ENCODE measurements at places on chromosomes 4 and X.

GRCh38 chr4:124025000-124025399 is 628.4 kb downstream of the SPRY1 start:
- no peak for DNase-seq

DNA sequence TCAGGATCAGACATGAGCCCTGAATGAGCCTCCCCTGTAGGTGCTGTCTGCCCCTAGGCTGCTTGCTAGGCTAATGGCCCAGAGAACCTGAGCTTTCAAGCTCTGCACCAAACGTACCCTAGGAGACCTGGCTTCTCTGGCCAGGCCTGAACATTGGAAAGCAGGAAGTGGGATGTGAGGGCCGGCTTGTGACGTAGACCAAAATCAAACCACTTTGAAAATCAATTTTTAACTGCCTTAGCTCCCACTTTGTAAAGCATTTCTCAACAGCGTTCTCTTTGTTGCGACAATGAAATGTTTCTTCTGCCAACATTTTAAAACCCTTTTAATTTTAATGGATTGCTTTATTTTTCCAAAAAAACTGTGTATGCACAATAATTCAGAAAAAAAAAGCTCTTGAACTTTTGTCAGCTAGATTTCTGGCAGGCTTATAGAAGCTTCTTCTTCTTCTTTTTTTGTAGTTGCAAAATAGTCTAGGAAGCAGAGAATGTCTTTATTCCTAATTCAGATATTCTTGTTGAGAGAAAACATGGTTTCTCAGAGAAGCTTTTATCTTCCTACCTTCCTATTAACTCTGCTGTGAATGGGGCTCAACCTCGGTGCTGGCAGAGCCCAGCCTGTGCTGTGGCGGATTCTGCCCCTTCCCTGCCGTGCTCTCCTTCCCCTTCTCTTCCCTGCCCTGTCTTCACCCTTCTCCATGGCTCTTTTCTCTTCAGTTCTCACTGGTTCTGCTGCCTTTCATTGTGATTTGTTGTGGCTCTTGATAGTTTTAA is 145.2 kb upstream of the SFRP2 start:
- DNase-seq = no peak

GRCh38 chrX:150036181-150036580 is 97.9 kb upstream of the EOLA2 start:
- DNase-seq = no peak

GRCh38 chrX:133297284-133297683 is 79.1 kb upstream of the TFDP3 start:
- no peak for DNase-seq

DNA sequence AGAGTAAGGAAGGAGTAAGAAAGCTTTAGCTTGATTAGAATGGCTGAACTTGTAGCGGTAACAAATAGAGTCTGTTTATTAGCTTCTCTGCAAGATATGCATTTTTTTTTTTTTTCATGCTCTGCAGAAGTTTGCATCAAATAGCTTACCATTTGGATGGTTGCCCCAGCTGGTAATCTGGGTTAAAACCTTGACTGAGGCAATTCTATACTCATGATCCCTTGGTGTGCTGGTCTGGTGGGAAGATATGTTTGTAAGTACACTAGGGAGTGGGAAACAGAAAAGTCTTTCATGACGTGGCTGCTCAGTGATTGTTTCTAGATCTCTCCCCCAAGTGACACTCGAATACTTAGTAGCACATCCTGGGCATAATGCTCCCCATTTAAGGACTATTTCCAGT is 32.1 kb downstream of the SEPTIN11 start:
- DNase-seq = no peak

- DNase-seq = no peak
Observed at GRCh38 chrX:46694549-46694948, 64.4 kb downstream of the SLC9A7 start.

GRCh38 chrX:77779695-77780094 is 6.3 kb downstream of the ATRX start:
- DNase-seq = no peak

- DNase-seq = no peak
Observed at GRCh38 chrX:14922437-14922836, 49.2 kb downstream of the MOSPD2 start.

DNA sequence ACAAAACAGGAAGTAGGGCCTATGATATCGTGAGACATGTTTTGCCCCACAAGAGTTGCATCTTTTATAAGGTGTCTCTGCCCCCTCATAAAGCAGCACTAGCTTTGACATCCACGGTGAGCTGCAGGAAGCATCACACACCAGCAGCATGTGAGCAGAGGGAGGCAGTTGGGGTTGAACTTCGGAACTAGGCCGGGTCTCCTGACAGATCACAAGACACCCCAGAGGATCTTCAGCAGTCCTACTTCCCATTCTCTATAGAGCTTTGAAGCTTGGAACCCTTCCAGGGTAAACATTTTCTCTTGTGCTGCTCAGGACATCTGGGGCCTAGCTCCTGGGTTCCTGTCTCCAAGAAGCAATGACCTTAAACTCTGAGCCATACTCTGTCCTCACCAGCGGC is 27.5 kb downstream of the YY2 start:
- DNase-seq = no peak

DNA sequence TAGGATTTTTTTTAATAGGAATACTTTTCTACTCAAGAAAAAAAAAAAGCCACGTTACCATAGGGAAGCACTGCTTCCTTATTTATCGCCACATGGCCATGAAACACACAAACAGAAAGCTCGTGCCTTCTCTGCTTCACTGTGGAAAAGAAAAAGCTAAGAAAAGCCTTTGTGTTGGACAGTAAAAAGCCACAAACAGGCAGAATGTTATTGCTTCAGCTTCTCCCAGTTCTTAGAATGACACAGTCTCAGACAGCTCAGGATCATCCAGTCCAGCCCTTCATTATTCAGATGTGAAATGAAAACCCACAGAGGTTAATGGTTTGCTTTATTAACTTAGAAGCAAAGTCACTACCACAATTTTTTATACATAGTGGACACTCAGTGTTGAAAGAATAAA is 181.6 kb upstream of the NOCT start:
- no peak for DNase-seq

- no peak for DNase-seq
Observed at GRCh38 chrX:132474544-132475248, 14.1 kb downstream of the MBNL3 start.

DNA sequence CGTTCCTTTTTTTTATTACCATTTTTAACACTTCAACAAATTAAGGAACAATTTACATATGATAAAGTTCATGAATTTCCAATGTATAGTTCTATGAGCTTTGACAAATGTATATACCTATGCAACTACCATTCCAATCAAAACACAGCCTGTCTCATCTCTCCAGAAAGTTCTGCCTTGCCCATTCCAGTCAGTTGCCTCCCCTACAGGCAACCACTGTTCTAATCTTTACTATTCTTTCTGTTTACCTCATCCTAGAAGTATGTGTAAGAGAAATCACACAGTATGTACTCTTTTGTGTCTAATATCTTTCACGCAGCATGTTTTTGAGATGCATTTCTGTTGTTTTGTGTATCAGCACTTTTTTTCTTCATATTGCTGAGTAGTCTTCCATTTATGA is 224.9 kb downstream of the KIT start:
- no peak for DNase-seq
